Inflammatory macrophage (primary cell): ENCODE measurements at places on chromosomes 16 and 17.

DNA sequence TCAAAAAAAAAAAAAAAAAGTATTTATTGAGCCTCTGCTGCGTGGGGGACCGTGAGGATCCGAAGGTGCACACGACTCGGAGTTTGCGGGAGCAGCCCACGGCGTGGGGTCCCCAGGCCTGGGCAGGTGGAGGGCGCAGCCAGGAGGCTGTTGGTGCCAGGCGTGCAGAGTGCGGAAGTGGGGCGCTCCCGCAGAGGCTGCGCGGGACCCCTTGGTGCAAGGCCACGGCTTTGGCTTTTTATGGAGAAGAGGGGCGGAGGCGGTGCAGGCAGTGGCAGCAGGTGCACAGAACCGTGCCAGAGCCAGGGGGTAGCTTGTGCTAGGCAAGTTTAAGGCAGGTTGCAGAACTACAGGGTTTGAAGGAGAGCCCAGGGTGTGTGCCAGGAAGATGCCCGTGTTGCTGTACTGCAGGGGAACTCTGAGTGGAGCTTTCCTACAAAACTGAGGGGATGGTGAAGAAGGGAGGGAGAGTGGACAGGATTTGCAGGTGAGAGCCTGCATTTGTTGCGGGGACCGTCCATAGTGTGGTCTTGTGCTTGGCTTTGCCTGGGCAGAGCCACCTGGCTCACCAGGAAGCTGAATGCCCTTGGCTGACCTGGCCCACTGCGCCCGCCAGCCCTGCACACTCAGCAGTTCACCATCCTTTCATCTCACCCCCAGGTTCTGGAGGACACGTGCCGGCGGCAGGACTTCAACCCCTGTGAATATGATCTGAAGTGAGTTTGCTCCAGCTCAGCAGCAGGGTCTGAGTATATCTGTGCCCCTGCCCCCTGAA, 1.3 kb downstream of the ASPSCR1 start:
- DNase-seq: no peak

DNA sequence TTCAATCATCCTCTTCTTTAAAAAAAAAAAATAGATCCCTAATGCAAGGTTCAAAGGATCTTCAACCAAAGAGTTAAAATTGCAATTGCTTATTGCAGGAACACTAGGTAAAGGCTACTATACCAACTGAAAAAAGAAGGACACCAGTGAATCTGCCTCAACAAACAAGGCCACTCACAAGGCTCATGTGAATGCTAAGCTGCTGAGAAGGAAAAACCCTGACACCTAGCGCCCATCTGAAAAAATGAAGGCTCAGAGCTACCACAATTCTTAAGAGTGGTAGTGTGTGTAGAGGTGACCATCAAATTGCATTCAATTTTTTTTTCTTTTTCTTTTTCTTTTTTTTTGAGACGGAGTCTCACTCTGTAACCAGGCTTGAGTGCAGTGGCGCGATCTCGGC, 201.6 kb upstream of the C17orf78 start:
- DNase-seq: no peak

DNA sequence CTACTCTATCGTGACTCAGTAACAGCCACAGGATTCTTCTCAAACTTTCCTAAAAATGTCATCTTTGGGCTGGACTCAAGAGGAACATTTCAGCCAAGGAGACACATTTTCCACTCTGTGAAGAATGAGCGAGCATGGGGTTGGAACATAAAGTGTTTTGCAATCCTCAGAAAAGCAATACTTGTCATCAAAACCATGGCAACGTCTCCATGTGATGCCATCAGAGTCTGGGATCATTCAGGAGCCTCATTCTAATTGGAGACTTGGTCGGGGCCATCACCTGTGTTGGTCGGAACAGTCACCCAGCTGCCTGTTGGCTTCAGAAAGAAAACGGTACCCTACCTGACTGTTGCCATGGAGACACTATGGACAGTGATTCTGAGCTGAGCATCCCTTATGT, 25.5 kb downstream of the MYOCD start:
- DNase-seq: no peak

- no peak for DNase-seq
Measured at GRCh38 chr16:89934611-89935553, 11.7 kb downstream of the TUBB3 start.

GRCh38 chr16:1743376-1744337, 27.7 kb downstream of the NME3 start:
- no peak for DNase-seq

DNA sequence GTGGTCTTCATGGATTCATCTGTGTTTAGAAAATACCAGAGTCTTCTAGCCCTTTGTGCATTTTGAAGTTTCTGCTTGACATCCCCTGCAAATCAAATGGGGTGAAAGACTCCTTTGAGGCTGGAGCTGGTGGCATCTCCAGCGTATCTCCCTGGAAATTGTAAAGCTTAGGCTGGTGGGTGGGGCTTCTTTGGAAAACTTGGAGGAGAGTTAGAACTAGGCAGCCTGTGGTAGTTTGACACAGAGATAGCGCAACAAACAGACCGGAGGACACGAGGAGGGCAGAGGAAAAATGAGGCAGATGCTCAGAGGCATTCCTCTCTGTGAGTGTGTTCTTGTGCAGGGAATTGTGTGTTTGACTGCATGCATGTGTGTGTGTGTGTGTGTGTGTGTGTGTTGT, 116.3 kb downstream of the IRX5 start:
- DNase-seq: no peak

DNA sequence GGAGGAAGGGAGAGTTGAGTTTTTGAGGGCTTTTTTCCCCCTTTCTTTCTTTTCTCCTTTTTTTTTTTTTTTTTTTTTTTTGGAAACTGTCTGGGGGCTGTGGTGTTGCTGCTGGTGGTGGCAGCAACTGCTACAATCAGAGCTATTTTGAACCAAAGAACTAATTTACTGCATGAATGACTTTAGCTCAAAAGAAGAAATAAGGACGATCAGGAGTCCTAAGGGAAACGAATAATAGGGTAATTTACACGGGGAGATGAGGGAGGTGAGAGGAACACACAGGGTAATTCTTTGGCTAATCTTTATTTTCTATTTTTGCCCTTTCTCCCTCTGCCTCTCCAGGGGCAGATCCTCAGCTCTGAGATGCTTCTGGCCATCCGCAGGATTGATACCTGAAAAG, 119.8 kb downstream of the TMEM132E start:
- DNase-seq: no peak

GRCh38 chr16:17304491-17305119, 166.2 kb downstream of the XYLT1 start:
- no peak for DNase-seq

DNA sequence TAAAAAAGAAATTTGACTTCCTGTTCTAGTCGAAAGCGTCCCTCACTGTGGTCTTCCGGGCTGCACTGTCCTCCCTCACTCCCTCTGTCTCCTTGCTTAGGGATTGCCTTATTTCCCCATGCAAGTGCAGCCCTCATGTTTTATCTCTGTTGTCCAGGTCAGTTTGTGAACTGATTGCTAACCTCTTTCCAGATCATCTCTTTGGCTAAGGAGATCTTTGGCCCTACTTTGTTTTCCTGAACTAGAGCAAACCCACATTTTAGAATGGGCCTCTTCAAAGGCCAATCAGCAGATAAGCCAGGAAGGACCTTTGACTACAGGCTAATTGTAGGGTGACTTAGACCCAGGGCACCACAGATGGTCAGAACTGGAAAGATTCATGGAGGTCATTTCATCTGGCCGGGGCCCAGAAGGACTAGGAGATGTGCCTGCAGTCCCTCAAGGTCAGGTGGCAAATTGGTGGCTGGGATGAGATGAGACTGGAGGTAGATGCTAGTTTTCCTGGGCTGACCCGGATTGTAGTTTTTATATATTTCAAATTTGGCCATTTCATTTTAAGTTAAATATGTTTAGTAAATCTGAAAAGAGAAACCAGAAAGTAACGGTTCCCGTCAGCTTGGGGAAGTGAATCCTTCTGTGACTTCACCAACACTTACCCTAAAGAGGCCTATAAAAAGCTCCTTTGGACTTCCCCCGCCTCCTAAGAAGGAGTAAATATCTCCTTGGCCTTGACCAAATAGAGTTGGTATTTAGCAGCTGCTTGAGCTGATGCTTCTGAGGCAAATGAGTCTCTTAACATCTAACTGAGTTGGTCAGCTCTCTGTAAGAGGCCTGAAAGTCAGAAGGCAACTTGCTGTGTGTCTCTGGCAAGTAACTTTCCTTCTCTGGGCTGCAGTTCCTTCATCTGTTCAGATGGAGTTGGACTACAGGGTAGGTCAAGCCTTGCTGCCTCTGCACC, 6.2 kb upstream of the SLC25A19 start:
- peak; percentile 89 for DNase-seq

- no peak for DNase-seq
Measured at GRCh38 chr16:84555418-84556196, 51.1 kb upstream of the MEAK7 start.

- no peak for DNase-seq
Measured at GRCh38 chr16:73093146-73094144, 45.5 kb upstream of the ZFHX3 start.

DNA sequence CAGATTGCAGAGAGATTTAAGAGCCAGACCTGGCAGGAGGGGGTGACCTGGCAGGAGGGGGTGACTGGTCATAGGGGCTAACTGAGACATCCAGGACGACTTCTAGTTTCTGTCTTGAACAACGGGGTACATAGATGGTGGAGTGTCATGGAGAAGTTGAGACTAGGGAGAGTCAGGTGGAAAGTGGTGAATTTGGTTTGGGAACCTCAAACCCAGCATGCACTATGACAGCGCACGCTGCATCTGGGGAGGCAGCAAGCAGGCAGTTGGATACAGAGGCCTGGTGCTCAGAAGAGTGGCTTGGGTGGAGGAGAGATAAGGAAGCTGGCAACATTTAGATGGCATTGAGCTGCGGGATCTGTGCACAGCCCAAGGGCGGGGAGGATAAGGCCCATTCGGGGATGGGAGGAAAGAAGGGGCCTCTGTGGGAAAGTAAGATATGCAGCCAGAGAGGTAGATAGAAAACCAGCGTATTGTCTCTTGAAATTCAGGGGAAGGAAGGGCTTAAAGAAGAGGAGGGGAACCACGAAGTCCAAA, 4.5 kb downstream of the RIPOR1 start:
- no peak for DNase-seq

DNA sequence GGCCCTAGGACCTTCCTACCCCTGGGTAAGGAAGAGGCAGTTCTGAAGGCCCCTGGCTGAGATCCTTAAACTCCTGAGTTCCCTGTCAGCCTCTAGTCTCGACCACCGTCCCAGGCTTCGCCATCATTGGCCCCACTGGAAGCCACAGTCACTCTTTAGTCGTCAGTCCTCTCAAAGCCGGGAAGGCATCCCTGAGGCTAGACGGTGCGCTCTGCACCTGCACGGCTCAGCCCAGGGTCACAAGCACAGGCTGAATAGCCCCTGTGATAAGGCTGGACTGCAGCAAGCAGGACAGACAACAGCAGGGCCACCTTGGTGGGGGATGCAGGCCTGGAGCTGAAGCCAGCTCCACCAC, 3.3 kb upstream of the HEXIM1 start:
- DNase-seq: no peak
